Activated CD4-positive, alpha-beta T cell treated with anti-CD3 and anti-CD28 coated beads, Interleukin-2, amount 10 ng/mL, durations not matched to agents 24 days and 14 days (primary cell): ENCODE measurements at places on chromosomes 16 and 17. TPM values are rescaled to one million over a fixed set of nuclear protein-coding genes. Genes with fewer than 3 reads are reported as not detected.

ABCC6 gene
- not detected in 2 replicates for total RNA-seq

CPD gene
- total RNA-seq = 26.6 and 33.4 TPM in 2 replicates

TRPV3 gene
- 0.16 and 0.31 TPM in 2 replicates for total RNA-seq

RHBDL3 gene
- total RNA-seq = 0.12 and 0.31 TPM in 2 replicates

KRTAP16-1 gene
- not detected in 2 replicates for total RNA-seq

TBC1D3E gene
- not detected in 2 replicates for total RNA-seq

TTYH2 gene
- 7.8 and 8.1 TPM in 2 replicates for total RNA-seq

GRCh38 chr17:31674717-31675349 lies 184.2 kb downstream of the COPRS start:
- no peak for DNase-seq

GRCh38 chr17:35433075-35433894 lies 985 bp upstream of the SLFN12 start:
- DNase-seq = peak; percentile 86

GRCh38 chr16:2686912-2687507 lies 4.7 kb downstream of the KCTD5 start:
- DNase-seq = peak; percentile 77

- DNase-seq = no peak
Measured at GRCh38 chr16:24906199-24906808, 60.5 kb downstream of the SLC5A11 start.

GRCh38 chr16:30949650-30950515 lies 1.0 kb downstream of the ORAI3 start:
- DNase-seq = peak; percentile 86

DNA sequence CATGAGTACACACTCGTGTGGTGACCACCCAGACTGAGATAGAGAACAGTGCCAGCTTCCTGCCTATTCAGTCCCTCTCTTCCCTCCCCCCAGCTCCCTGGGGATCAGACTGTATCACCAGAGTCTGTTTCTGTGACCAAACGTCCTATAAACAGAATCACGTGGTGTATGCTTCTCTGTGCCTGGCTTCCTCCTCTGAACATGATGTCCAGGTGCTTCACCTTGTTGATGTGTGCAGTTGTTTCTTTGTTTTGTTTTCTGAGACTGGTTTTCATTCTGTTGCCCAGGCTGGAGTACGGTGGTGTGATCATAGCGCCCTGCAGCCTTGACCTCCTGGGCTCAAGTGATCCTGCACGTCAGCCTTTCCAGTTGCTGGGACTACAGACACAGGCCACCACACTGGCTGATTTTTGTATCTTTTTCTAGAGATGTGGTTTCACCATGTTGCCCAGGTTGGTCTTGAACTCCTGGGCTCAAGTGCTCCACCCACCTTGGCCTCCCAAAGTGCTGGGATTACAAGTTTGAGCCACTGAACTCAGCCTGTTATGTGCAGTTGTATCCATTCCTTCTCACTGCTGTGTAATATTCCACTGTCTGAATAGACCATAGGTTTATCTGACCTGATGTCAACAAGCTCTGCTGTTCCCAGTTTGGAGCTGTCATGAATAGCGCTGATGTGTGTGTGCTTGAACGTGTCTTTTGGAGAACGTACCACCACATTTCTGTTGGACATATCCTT lies 28.9 kb upstream of the PRM1 start:
- no peak for DNase-seq

DNA sequence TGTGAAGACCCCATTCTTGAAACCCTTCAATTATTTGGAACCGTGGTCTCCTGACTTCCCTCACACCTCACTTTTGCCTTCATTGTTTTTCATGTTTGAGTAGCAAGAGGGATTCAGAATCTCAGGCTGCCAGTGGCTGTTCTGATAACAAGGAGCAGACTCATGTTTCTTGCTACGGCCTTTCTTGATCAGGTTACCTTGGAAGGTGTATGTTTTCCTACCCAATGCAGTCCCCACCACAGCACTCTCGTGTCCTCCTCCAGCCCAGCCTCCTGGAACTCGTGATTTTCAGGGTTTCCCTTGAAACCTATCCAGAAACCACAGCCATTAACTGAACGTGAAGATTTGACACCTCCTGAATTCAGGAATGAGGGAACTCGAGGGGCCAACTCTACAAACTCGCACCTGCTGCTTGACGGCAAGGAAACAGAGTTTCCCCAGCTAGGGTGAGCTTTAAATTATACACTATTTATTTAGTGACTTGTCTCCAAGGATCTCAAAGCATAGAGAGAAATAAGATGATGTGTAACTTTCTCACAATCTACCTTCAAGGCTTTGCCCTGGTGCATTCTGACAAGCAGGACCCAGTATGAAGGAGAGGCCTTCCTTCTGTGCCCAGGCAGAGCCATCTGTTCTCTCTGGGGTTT lies 1.6 kb downstream of the ZFHX3 start:
- DNase-seq = no peak
